ENCODE measurements at places on chromosomes 7 and 10. TPM values are rescaled to one million over a fixed set of nuclear protein-coding genes. Genes with fewer than 3 reads are reported as not detected.
A peak's percentile ranks its signal among the peaks of the same experiment; 100 is the strongest.

The FFAR4 gene
- total RNA-seq: not detected

DNA sequence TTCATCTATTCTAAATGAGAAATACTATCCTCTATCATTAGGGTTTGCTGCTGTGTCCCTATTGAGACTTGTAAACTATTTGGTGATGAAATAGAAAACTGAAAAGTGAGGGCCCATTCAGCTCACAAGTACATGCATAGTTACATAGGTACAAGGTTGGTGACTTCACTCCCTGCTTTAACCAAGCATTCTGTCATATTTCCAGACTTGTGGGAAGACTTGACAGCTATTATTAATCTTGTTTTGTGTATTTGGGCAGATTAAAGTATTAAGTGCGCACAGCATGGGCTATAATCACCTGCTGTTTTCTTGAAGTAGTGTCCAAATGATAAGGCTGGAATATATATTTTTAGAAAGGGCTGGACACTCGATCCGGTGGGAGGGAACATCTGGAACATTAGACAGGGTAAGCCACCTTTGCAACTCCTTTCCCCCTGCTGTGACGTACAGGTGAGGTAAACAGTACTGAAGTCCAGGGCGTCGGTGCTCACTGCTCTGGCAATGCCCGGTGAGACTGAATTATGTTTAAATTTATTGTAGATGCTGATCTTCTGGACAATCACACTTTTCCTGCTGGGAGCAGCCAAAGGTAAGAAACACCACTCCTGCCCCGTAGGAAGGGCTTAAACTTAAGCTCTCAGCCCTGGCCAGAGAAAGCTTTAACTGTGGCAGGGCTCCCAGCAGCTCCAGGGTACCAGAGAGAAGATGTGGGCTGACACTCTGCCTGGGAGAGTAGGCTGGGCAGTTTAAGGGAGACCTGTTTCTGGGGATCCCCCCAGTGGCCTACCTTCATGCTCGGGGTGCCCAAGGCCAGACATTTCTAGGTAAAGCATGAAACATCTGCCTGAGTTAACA, at the start of gene PNLIPRP1:
Gene PNLIPRP1 (plus strand): TSS at position 370 of the 855 bp plus-strand sequence. CDS start 171 bp downstream, at position 541.
- DNase-seq: no peak

GRCh38 chr7:116512520-116513188, 12.2 kb upstream of the CAV1 start:
- DNase-seq: peak; percentile 60

DNA sequence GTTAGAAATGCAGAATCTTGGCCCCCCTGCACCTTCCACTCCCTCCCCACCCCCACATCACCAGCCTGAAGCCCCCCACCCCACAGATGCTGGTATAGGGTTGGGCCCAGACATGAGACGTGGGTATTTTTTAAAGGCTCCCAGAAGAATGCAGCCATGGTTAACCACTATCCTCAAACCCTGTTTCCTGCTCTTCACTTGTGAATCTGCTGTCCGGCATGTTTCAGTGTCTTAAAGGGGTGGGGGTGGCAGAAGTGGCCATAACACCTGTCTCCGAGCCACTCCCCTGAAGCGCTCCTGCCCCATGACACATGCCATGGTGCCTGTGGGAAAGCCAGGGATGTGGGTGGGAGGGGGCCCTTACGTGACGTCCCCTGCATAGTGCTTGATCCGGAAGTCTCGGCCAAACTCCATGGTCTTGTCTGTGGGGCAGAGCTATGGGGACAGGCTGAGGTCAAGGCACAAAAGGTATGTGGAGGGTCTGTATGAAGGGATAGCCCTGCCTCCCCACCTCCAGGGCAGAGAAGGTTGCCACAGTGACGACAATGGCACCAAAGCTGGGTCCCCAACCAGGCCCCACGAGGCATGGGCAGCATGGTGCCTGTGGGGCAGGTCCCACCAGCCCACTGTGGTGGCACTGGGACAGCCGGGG, 9.6 kb downstream of the MYO1G start:
- DNase-seq: no peak

DNA sequence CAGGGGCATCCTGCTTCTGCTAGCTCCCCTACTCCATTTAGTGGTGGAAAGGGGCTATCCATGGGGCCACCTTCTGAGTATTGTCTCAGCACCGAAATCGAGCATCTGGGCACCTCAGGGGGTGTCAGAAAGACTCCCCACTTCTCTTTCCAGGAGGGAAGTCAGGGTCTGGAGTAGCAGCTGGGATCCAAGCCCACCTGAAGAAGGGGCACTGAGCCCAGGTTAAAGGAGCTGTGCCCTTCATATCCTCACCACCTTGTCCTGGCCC, 2.6 kb downstream of the FLNC start:
- no peak for DNase-seq

All from H4 (cell line).